ENCODE measurements at places on chromosomes 5 and 9.

GRCh38 chr5:159223469-159223868 is 14.1 kb upstream of the RNF145 start:
- no peak for DNase-seq

DNA sequence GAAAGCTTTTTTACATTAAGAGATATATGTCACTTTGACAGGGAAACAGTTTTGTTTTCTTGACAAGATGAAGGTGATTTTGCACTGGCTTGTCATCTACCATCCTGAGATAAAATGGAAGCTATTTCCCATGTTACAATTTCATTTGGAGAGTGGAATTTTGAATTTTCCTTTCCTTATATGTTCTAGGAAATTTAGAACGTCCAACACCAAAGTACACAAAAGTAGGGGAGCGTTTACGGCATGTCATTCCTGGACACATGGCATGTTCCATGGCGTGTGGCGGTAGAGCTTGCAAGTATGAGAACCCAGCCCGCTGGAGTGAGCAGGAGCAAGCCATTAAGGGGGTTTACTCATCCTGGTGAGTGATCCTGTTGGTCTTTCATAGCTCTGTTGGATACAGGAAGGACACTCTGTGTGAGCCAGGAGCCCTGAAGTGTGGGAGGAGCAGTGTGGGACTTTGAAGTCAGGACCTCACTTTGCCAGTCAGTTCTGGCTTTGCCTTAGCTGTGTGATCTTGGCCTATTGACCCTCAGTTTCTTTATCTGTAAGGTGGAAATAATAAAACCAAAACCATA is 887 bp downstream of the PTPDC1 start:
- DNase-seq: no peak

GRCh38 chr9:124105266-124105665 is 93.7 kb downstream of the LHX2 start:
- DNase-seq: no peak

DNA sequence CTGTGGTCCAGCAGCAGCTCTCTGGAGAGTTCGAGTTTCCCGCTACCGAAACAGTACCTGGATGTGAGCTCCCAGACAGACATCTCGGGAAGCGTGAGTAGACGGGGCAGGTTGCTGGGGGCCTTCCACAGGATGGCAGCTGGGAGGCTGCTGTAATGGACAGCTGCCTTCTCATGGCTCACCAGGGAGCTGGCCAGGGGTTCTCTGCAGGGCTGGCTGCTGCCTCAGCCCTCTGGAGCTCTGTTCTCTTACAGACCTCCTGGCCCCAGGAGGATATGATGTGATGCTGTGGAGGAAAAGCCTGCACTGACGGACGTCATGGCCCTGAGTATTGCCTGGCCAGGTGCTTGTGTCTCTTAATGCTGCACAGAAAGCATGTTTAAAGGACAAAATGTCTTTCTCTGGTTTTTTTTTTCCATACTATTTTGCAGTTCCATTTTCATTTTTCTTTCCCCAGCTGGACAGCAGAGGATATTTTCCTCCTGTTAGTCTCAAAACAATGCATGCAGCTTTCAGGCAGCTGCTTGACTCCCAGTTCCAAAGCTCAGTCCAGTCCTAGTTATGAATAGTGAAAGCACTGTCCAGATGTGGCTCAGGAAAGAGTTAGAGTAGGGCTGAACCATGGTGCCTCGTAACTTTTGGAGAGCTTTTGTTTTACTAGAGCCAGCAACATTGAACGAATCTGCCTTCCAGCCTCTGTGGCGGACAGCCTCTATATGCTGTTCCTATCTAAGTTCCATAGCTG is 77.5 kb upstream of the RARS1 start:
- no peak for DNase-seq

GRCh38 chr9:138048184-138048583 is 170.6 kb downstream of the CACNA1B start:
- no peak for DNase-seq
